NT2/D1 (cell line): ENCODE measurements at places on chromosomes 2 and 18.

DNA sequence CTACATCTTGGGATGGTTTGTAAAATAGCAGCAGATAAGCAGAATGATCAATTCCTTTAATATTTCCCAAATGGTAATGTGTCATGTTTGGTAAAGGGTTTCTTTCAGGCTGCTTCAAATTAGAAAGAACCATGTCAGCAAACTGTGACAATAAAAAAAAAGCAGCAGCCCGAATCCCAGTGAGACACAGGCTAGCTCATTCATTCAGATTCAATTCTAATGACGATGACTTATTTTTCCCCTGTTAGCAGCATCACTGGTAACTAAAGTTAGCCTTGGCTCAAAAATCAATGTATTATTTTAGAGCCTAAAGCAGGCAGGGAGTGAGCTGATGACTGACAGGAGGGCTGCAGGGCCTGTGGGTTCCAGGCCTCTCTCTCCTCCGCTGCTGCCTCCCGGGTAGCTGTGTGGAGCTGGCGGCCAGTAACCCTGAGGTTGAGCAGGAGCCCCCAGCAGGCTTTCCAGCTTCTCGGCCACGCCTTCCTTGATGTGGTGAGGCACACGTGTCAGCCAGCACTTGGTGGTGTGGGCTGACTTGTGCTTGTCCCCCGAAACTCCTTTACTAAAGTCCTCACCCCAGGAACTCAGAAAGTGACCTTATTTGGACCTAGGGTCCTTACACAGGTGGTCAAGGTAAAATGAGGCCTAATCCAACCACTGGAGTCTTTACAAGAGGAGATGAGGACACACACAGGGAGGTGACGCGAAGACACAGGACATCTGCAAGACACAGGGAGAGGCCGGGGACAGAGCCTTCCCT, 120.5 kb upstream of the HS6ST1 start:
- no peak for DNase-seq

DNA sequence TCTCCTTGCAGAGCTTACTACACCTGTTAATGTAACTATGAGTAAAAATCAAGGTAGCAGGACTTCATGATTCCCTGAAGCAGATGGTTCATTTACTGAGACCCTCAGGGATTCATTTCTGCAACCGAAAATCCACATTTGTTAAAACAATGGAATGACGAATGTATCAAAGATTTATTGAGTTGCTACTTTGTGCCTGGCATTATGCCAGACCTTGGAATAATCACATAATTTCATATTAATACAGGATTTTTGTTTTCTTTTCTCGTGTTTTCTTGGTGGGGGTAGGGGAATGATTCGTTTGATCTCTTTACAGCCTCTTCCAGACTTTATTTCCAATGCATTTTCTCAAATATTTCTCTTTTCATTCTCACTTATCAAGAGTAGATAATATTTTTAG, 8.9 kb upstream of the KIF5C start:
- DNase-seq = no peak

DNA sequence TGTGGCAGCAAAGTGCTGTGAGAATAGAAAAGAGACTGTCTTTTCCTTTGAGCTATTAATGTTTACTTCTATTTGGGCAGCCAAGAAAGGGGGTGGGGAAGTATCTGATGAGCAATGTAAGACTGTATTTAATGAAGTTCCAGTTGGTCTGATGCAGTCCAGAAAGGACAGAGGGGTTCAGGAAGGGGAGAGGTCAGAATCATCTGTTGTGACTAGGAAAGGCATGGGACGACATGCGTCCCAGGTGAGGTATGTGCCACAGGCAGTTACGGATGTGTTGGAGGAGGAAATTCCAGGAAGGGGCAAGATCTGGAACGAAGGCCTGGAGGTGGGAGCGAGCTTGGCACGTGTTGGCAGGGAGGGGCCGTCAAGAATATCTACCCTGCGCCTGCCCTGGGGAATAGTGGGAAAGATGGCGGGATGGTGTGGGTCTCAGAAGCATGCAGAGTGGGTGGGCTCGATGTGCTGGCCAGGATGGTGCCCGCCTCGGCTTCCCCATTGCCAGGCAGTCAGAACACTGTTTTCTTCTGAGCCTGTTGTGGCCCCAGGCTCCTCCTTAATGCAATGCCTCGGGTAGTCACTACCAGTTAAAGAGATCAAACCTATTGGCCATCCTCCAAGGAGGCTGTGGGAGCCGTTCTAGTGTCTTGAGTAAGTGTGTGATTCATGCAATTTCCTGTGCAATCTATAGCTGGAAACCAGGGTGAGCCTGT, 57.8 kb upstream of the TXNDC2 start:
- no peak for DNase-seq

- DNase-seq = no peak
These were observed 12.2 kb upstream of the ZAP70 start for GRCh38 chr2:97701186-97701585.

- no peak for DNase-seq
These were observed 327.3 kb downstream of the XIRP2 start for GRCh38 chr2:167215595-167215994.

DNA sequence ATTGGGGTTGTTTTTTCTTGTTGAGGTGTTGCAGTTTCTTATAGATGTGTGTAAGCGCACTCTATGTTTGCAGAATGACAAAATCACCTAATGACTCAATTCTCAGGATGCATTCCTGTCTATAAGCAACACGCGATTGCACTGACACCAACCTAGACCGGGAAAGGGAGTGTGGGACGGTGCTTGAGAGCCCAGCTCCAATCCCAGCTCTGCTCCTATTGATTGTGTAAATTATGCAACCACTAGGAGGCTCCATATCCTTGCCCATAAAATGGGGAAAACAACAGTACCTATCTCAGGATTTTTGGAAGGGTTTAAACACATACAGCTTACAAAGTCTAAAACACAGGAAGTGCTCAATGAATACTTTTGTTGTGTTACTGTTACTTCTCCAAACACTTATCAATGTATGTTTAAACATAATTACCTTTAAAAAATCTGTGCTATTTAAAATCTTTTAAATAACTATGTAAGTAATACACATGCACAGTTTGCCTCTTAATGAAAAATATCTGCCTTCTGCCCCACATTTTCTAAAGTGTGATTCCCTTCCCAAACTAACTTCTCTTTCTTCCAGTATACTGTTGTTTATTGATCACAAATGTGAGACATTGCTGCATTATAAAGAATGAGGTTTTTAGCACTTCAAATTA, 132.5 kb downstream of the SPHKAP start:
- DNase-seq = peak; percentile 48

DNA sequence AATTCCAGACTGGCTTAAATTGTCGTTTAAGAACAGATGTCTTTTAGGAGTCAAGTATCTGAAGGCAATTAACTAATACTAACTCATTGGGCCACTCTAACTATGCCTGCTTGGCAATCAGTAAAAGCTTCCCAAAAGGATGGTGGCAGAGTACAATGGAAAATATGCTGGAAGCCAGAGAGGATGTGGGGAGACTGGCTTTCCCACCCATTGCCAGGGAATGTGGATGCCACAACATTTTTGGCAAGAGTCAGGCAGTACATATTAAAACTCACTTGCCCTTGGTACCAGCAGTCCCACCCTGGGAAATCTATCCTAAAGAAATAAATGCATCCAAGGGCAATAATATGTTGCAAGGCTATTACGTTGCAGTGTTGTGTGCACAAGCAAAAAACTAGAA, 74.0 kb upstream of the FZD7 start:
- DNase-seq = no peak

DNA sequence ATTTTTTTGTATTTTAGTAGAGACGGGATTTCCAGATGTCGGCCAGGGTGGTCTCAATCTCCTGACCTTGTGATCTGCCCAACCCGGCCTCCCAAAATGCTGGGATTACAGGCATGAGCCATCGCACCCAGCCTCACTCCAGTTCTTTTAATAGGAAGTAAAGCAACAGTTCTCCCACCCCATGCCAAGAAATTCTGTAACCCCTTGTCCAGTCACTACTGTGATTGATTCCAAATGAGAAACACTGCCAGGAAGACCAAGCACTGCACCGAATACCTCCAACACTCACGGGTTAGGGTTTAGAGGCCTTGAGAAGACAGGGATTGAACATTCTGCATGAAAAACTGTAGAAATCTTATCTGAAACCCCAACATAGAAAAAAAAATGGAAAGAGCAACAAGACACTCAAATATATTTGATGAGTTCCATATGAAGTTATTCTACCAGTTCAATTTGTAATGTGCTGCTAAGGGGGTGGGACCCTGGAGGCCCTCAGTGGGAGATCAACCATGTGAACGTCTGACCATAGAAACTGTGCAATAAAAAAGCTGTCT, 48.2 kb upstream of the BIN1 start:
- DNase-seq = no peak

DNA sequence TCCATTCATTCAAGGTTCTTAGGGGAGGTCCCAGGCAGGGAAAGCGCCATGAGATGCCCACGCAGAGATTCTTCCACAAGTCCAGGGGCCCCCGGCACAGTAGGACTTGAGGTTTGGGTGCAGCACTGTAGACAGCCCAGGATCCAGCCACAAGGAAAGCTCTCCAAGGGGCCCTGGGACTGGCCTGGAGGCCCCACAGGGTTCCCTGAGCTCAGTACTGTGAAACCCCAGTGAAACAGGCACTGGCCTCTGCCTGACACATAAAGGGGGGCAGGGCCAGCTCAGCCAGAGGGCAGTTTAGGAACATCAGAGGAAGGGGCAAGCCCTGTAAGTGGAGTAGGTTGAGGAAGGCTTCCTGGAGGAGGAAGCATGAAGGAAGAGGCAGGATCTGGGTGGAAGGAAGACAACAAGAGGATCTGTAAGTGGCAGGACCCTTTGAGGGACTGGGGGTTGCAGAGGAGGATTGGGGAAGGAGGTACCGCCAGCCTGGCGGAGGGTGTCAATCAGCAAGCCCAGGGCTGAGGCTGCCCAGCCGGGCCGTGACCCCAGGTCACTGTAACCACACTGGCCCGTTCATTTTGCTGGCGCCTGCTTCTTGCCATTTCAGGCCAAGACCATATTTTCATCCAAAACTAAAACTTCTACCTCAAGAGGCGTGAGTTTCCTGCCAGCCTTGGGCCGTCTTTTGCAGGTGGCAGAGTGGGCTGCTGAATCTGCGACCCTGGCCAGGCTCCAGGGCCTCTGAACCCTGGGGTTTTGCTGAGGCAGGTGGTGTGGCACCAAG, 175.2 kb downstream of the SMAD7 start:
- DNase-seq = no peak

DNA sequence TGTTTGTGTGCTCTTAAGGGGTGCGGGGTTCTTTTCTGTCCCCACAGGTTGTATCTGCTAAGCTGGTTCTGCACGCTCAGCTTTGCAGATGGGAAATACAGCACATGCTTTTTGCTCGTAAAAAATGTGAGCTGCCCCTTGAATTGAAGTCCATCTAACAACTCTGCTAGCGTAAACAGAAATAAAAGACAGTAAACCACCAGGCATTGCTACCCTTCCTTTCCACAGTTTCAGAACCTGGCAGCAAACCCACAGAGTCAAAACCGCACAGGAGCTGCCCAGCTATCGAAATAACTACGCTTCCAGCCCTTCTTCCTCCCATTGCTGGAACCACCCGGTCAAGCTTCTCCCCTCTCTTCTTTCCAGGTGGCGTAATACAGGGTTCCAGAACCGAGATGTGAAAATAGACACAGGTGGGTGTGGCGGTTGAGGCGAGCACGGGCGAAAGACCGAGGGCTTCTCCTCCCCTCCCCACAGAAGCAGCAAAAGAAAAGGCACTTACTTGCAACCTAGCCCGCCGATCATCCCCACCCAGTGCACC, 479 bp downstream of the SCN9A start:
- no peak for DNase-seq

- no peak for DNase-seq
These were observed 16.9 kb upstream of the COL6A3 start for GRCh38 chr2:237430861-237431260.

GRCh38 chr18:57670046-57670445, 48.4 kb upstream of the NARS1 start:
- DNase-seq = no peak

GRCh38 chr2:54183281-54183680, 67.9 kb downstream of the ACYP2 start:
- DNase-seq = no peak

- DNase-seq = no peak
These were observed 1801.1 kb upstream of the CELF4 start for GRCh38 chr18:39366656-39367055.

DNA sequence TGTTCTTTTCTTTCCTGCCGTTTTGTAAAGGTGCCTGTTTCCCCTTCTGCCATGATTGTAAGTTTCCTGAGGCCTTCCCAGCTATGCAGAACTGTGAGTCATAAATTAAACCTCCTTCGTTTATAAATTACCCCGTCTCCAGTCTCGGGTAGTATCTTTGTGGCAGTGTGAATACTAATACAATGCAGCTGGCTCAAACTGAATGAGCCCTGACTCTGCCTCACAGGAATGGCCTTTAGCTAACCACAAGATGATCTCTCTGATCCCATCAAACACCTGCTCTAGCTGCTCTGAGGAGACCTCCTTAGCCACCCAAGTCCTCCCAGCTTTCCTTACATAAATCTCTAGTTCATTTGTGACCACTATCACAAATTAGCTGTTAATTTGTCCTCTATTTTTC, 41.5 kb upstream of the CAB39 start:
- DNase-seq = no peak

DNA sequence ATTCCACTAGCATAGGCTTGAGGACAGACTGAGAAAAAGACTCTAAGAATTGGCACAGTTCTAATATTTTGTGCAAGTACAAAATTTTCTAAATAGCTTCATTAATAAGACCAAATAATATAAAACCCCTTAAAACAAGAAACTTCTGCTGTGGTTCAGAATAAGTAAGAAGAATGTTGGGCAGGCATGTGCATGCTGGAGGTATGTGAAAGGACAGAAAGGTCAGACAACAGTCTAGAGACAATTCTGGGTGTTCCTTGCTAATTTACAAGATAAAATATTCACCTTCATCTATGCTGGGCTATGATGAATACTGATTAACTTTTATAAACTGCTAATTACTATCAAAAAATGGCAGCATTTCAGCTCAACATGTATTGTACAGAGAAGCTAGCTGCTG, 14.9 kb downstream of the CEBPZOS start:
- no peak for DNase-seq

DNA sequence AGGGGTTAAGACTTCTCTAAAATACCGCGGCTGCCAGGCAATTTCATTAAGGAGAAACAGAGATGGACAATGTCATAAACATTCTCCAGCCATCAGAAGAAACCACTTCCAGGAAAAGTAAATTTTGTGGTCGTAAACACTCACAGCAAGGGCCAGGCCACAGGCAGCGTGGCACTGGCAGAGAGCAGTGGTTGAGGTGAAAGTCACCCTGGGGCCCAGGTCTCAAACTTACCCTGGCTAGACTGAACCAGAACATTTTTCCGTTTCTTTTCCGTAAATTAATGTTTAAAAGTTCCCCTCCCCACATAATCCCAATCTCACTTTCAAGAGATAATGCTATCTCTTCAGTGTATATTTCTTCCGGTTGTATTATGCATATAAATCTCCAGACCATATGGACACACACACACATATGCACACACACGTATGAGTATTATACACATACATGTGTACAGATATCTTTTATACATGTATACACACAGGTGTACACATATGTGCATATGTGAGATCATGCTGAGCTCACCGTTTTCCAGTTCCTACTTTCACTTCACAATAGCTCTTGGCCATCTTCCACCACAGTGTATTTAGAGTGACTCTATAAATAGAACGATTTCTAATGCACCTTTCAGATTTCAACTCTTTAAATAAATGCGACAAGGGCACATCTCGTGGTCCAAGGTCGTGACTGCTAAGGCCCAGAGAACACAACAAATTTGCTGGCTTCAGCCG, 90.1 kb downstream of the MALT1 start:
- DNase-seq = no peak
